ENCODE measurements at places on chromosomes 16 and 17. TPM values are rescaled to one million over a fixed set of nuclear protein-coding genes. Genes with fewer than 3 reads are reported as not detected.

DNA sequence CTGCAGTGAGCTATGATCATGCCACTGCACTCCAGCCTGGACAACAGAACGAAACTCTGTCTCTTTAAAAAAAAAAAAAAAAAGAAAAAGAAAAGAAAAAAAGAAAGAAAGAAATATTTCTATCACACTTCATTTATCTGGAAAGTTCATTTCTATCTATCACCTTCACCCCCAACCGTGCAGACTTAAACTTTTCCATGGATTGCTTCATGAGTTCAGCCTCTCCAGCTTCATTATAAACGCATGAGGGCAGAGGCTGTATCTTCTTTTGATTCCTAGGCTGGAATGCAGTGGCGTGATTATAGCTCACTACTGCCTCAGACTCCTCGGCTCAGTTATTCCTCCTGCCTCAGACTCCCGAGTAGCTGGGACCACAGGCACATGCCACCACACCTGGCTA is 28.2 kb downstream of the MRC2 start:
- no peak for DNase-seq

Gene GSG1L
- not detected for total RNA-seq

DNA sequence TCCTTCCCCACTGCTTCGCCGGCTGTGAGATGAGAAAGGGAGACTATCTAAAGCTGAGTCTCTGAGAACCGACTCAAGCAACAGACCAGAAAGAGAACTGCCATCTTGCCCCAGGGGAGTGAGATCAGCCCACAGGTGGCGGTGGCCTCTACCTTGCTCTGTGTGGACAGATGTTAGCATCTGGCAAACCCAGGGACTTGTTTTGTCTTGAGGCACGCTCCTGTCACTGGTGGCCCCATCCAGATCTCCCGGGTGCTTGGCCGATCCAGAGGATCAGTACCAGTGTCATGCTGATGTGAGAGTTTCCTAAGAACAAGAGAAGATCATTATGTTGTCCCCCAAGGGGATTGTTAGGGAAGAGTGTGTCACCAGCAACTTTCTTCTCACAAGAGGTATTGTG is 101.4 kb downstream of the CACNG3 start:
- no peak for DNase-seq

- no peak for DNase-seq
These were observed 164.4 kb upstream of the XYLT1 start for GRCh38 chr16:17635183-17635582.

DNA sequence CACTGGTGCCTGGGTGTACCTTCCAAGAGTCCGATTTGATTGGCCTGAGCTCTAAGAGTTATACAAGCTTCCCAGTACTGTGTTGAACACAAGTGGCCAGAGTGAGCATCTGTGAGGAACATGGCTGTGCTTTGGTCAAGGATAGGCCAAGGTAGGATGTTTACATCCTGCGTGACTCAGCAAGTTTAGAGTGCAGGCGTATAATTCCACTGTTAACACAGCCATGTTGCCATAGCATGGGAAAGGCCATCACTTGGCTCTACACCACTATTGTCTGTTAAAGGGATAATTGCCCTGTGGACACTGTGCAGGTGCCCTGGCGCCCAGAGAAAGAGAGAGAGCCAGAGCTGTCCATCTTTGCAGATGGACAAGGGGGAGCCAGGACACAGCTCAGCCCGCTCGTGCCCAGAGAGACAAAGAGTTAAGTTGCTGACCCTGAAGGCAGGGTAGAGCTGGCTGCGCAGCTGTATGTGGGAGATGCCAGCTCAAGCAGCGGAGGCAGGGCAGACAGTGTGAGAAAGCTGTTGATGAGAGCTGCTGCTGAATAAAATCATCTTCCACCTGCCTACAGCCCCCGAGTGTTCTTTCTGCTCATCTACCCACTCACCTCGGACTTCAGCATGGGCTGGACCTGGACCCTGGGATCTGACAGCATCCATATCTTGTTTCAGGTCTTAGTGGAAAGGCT is 11.7 kb downstream of the CFAP52 start:
- DNase-seq = no peak

GRCh38 chr16:12344577-12345343 is 368.2 kb downstream of the SNX29 start:
- DNase-seq = no peak

All from Caco-2 (cell line).